ENCODE measurements at places on chromosomes 13 and 19.
A peak's percentile ranks its signal among the peaks of the same experiment; 100 is the strongest.

DNA sequence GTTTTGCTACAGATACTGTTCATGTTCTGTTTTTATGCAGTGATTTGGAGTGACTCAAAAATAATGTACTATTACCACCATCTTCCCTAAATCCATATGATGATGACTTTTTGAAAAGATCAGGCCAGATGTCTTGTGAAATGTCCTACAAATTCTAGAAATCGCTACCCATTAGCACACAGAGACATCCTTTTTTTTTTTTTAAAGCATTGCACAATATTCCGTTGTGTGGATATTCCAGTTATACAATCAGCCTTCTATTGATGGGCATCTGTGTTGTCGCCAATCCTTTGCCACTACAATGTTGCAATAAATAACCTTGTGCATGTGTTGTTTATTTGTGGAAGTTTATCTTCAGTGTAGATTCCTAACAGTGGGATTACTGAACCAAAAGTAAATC is 24.5 kb downstream of the ZDHHC20 start:
- DNase-seq = peak; percentile 67

GRCh38 chr19:10353793-10354391 is 14.5 kb upstream of the ICAM3 start:
- DNase-seq = no peak

DNA sequence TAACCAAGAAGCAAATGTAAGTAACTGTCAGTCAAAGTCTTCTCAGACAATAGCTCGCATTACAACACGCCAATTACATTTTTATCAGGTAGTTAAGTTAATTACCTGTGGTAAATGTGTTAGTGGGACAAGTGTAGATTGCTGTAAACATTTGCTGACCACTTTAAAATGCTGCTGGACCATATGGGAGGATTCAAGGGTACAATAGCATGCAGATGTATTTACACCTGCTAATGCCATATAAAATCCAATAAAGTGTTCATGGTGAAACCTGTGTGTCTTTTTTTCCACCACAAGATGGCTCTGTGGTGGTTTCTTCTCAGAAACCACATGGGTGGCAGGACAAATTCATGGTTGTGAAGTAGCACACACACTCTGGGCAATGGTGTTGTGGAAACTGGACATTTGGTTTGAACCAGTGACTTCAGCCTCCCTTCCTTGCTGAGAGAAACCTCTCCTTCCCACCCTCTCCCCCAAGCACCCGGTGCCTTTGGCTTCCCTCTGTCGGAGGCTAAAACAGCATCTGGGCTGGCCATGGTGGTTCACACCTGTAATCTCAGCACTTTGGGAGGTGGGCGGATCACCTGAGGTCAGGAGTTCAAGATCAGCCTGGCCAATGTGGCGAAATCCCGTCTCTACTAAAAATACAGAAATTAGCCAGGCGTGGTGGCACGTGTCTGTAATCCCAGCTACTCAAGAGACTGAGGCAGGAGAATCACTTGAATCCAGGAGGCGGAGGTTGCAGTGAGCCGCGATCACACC is 18.1 kb upstream of the GTF3A start:
- no peak for DNase-seq

GRCh38 chr13:89900104-89900765 is 1447.3 kb upstream of the MIR17HG start:
- DNase-seq = no peak

- no peak for DNase-seq
Measured at GRCh38 chr13:22468045-22468444, 712.7 kb upstream of the SGCG start.

DNA sequence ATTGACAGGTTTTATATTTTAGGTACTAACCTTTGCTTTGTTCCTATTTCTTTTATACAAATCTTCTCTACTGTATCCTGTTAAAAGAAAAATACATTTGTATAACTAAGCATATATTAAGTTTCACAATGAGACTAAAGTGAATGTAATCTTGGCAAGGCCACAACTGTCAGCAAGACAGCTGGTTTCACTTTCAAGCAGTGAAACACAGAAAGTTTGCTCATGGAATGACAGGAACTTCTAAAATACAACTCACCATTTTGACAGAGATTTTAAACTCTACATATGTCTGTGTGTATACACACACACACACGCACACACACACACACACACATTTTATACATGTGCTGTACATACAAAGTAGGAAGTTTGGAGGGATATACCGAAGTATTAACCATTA is 53.3 kb downstream of the PARP4 start:
- DNase-seq = no peak

DNA sequence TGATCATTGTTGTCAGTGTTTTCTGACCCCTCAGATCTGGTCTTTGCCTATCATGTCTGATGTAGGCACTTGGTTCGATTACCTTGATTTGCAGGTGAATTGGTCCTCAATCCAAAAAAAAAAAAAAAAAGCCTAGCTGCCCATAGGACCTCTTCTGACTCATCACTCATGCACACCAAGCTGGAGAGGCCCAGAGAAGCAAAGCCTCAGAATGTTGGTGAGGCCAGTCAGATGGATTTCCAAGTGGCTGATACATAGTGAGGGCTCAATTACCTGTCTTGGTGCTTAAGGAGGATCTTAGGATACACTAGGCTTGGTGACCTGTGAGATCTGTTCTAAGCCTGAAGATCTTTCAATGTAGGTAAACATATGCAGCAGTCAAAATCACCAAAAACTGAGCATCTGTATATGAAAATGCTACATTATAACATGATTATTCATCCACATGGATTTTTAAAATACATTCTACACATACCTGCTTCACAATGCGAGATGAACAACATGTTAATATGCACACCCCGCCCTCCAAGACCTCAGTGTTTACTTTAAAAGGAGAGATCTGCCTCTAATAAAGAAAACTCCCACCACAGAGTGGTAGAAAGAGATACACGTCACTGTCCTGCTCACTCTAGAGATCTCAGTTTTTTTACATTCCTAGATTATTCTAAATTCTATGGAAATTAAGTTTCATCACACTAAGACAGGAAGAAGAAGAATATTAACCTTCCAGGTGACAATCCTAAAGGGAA is 79.9 kb upstream of the RAP2A start:
- no peak for DNase-seq

GRCh38 chr13:110726726-110727125 is 13.2 kb downstream of the ING1 start:
- no peak for DNase-seq
